ENCODE measurements at places on chromosomes 3 and 15.

- DNase-seq: no peak
Observed at GRCh38 chr3:11581237-11582190, 62.2 kb downstream of the VGLL4 start.

GRCh38 chr3:99269606-99270351, 368.3 kb upstream of the DCBLD2 start:
- no peak for DNase-seq

DNA sequence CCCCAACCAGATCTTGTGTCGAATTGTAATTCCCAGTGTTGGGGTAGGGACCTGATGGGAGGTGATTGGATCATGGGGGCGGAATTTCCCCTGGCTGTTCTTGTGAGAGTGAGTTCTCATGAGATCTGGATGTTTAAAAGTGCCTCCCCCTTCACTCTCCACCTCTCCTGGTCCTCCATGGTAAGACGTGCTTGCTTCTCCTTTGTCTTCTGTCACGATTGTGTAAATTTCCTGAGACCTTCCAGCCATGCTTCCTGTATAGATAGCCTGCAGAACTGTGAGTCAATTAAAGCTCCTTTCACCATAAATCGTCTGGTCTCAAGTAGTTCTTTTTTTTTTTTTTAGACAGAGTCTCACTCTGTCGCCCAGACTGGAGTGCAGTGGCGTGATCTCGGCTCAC, 42.3 kb downstream of the NR1D2 start:
- no peak for DNase-seq

DNA sequence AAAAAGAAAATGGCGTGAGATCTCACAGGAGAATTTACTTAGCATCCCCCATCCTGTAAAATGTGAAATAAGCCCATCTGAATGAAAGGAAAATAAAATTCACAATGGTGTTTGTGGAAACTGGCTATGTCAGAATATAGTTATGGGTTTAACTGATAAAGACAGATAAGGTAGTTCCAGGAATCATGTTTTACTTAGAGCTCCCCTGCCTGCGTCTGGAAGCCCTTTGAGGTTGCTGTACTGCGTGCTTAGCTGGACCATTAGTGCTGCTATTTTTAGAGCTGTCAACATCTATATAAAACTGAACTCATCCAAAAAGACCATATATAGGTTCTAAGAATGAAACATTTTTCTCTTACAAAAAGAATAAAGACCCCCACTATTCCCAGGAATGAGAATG, 130.8 kb downstream of the LSAMP start:
- DNase-seq: no peak

- no peak for DNase-seq
Observed at GRCh38 chr15:77695548-77695947, 62.8 kb upstream of the LINGO1 start.

DNA sequence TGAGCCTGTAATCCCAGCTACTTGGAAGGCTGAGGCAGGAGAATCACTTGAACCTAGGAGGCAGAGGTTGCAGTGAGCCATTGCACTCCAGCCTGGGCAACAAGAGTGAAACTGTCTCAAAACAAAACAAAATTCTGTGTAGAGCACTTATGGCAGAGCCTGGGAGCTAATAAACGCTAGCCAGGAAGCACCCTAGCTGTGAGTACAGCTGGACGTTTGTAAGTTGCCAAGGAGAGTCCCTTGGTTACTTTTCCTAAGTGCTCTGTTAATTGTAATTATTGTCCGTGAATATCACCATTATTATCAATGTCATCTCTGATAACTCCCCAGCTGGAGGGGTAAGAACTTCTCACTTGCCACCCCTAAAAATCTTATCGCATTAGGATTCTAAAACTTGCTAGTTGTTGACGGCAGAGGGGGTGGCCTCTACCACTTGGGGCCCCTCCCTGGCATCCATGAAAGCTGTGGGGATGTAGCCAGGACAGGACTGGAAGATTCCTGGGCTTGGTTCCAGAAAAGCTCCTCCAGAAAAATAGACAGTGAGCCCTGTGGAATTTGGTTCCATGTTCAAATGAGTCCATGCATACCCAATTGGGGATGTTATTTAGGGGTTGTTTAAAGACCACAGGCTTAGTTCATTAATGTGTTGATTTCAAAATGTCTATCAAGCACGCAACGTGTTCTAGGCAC, 9.9 kb upstream of the KLHL25 start:
- no peak for DNase-seq

DNA sequence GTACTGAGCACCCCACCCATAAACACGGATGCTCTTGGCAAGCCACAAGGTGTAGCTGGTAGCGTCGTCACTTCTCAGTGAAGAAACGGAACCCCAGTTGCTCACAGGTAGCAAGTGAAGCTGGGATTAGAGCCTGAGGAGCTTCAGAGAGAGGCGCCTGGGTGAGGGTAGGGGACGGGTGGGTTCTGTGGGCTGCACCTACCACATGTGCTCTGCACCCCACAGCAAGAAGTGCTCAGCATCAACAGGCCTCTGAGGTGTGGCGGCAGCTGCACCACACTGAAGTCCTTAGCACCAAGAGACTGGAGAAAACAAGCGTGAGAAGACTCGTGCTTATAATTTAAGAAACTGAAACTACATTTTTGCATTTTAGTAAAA, 9.8 kb downstream of the MAP6D1 start:
- DNase-seq: no peak

DNA sequence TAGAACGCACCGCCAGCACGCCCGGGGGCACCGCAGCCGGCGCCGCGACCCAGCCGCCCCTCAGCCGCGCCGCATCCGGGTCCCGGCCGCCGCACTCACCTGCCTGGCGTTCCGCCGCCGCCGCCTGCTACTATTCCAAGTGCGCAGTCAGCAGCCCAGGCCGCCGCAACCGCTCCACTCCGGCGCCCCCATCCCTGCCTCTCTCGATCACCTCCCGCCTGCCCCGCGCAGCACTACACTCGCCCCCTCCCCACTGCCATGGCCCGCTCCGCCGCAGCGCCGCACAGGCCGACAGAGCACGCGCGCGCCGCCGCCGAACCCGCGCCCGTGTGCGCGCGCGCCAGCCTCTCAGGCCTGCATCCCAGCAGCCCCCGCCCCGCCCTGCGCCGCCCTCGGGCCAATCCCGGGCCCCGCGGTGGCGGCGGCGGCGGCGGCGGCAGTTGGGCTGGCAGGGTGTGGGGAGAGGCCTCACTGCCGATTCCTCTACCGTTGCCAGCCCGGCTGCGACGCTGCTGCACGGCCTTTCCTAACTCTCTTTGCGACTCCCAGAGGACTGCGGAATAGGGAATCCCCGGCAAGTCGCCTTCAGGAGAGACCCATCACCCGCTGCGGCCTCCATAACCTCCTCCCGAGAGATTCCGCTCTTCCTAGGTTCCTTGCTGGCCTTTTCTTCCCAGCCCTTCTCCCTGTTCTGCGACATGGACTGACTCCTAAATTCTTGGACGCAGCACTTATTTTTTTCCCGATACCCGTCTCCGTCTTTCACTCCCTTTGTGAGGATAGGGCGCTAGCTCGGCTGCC, at the start of gene PIK3CB:
PIK3CB (minus strand) TSS at position 333 of the 801 bp plus-strand sequence. CDS start 75,585 bp downstream, outside the sequence.
- DNase-seq: peak; percentile 74

- no peak for DNase-seq
Observed at GRCh38 chr3:141446737-141447136, 40.1 kb upstream of the RASA2 start.

DNA sequence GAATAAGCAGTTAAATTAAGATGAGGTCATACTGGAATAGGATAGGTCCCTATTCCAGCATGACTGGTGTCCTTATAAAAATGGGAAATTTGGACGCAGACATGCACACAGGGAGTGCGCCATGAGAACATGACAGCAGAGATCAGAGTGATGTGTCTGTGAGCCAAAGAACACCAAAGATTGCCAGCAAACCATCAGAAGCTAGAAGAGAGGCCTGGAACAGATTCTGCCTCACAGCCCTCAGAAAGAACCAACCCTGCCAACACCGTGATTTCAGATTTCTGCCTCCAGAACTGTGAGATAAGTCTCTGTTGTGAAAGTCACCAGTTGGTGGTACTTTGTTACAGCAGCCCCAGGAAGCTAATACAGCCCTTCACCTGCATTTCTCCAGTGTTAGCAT, 34.7 kb downstream of the EPHB1 start:
- no peak for DNase-seq

- no peak for DNase-seq
Observed at GRCh38 chr3:77536038-77536775, 496.3 kb downstream of the ROBO2 start.

DNA sequence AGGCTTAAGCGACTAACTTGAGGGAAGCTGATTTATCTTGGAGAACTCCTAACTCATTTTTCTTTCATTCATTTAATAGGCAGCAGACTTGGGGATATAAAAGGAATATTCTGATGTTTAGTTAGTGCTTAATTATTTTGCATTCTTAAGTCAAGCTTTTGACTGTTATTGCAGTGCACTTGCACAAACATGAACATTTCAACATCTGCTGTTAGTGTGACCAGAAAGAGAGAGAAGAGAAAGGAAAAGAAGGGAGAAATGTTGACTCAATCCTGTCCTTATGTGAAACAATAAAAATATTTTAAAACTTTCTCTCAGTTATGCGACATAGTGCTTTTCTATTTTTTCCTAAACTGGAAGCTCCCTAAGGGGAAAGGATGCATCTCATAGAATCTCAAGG, 507.8 kb downstream of the LPP start:
- no peak for DNase-seq

- no peak for DNase-seq
Observed at GRCh38 chr3:177062052-177062732, 135.1 kb downstream of the TBL1XR1 start.

GRCh38 chr15:53209396-53210042, 419.4 kb upstream of the ONECUT1 start:
- DNase-seq: no peak

GRCh38 chr15:54312528-54312927, 334.3 kb downstream of the UNC13C start:
- DNase-seq: no peak

- DNase-seq: no peak
Observed at GRCh38 chr15:34914317-34914716, 55.2 kb downstream of the AQR start.

- no peak for DNase-seq
Observed at GRCh38 chr3:72405943-72406566, 442.2 kb downstream of the SHQ1 start.

Measured in T-helper 1 cell (primary cell).